ENCODE measurements at places on chromosomes 4 and X.

DNA sequence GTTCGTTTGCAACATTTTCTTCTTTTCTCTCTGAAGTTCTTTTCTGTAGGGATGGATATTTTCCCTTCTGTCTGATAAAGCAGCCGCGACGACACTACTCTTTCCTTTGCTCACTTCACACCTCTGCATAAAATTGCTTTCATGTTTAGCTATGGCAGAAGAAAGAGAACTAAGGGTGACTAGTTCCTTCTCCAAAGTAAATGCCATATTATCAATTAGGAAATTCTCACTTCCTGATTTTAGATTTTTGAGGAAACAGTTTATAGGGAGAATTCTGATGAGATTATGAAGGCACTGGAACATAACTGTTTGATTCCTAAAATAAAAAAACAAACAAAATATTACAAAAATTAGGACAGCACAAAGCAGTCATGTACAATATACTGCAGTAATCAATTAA is 29.2 kb downstream of the FANCB start:
- DNase-seq = no peak

GRCh38 chr4:176653401-176654220 is 139.1 kb downstream of the VEGFC start:
- no peak for DNase-seq

DNA sequence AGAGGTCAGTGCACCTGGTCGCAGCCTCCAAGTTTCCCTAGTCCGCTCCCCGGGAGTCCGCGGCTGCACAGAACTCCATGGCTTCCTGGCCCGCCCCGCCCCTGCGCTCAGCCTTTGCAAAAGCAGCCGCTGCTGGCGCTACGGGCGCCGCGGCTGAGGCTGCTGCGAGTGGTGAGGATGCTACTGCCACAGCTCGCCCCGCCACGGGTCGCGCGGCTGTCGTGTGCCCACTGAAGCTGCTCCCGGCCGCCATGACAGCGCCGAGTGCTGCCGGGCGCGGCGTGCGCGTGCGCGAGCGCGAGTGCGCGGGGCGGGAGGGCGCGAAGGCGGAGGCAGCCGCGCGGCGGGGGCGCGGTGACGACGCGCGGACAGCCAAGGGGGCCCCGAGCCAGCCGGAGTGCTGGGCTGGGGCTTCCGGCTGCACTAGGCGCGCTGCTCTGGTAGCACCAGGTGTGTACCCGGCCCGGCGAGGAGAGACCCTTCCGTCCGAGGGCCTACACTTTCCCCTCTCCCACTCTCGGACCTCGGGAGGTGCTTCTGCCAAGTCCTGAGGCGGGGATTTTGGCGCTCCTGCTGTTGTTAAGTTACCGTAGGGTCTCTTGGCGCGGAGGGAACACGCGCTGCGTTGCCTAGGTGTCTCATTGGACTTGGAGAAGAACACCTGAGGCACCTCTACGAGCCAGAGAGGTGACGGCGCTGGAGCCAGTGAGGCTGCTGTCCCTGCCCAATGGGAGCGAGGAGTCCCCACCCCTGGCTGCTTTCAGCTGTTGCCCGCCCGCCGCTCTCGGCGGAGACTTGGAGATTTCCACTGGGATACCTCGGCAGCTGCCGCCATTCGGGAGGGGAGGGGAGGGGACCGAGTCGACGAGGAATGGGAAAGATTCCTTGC is 619 bp upstream of the LRBA start:
- DNase-seq = peak; percentile 75

DNA sequence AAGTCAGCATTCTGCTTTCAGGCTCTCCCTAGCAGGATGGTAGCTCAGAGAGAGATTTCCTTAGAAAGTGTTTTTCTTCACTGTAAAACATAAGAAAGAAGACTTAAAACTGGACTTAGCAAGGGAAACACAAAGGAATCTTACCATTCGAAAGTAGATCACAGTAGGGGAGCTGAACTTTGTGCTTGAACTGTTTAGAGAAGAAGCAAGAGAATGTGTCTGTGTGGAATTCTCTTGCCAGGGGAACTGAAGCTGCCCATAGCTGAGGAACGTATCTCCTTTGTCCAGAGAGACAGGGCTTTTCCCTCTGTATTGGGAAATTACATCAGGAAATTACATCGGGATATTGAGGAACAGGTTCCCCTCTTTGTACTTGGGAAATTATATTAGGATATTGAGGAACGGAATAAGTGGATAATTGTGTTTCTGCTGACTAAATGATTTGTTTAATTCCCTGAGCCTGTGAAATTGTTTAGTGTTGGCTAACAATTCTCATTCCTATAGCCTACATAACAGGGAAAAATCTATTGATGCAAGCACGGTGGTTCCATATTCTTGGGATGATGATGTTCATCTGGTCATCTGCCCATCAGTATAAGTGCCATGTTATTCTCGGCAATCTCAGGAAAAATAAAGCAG is 21.2 kb downstream of the SRD5A3 start:
- DNase-seq = no peak

- DNase-seq = no peak
Observed at GRCh38 chr4:54513204-54513603, 144.6 kb upstream of the KIT start.

DNA sequence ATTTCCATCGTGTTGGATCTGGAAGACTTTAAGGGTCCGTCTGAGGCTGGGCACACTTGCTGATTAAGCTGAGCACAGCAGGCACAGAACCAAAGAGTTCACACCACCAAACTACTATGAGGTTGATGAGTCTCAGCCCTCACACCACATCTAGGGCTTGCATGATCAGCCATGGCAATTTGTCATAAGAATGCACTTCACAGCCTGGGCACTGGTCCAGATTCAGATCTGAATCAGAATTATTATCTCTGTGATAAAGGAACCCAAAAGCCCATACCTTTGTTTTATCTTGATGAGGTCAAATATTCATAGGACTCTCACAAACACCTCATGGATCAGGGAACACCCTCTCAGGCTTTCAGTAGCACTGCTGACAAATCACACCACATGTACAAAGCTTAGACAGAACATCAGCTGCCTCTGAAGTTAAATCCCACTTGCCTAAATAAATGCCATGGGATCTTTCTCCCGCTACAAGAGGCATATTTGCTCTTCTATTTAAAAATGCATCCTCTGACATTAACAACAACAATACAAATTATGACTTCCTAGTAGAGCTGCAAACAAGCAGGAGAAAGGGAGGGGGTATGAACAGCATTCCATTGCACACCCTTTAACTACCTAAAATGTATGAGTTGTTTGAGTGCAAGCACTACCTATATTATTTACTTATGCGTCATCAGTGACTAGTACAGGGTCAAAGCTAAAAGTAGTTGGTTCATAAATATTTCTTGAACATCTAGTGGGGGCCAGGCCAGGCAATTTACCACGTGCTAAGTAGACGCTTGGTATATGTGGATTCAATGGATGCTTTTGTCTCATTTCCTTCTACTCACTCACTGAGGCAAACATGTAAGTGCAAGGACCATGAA is 186.3 kb upstream of the FGF13 start:
- DNase-seq = no peak

- DNase-seq = peak; percentile 8
Observed at GRCh38 chrX:85611926-85612325, 232.5 kb upstream of the POF1B start.

DNA sequence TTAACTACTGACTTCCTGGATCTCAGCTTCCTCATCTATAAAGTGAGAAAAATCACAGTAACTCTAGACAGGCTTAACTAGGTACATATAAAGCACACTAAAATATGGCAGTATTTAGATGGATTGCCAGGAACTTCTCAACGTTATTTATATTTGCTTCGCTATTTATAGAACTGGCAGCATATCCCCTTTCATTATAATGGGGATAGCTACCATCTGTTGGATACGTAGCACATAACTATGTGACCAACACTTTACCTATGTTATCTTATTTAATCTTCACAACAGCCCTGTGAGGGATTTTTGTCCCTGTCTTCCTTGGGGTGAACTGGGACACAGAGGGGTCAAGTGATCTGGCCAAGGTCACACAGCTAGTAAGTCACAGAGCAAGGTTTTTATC is 64.6 kb downstream of the ENPEP start:
- DNase-seq = peak; percentile 64

GRCh38 chr4:153233761-153234371 is 29.6 kb downstream of the TRIM2 start:
- DNase-seq = peak; percentile 75

GRCh38 chrX:11678158-11678557 is 12.4 kb upstream of the ARHGAP6 start:
- DNase-seq = no peak

DNA sequence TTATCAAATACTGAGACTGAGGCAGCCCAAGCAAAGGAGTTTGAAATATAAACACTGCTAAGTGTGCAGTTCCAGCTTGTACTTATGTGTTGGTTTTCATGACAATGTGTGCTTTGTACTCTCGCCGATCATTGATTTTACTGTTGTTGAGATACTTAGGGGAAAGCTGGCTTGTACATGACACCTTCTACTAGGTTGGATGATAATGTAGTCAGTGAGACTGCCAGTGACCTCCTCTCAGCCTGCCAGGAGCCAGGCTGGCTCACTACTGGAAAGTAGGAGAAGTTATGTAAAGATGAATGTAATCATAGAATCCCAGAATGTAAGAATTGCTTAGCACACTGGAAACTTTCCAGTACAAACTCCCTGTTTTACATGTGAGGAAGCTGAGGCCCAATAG is 132.0 kb downstream of the AFF2 start:
- no peak for DNase-seq

DNA sequence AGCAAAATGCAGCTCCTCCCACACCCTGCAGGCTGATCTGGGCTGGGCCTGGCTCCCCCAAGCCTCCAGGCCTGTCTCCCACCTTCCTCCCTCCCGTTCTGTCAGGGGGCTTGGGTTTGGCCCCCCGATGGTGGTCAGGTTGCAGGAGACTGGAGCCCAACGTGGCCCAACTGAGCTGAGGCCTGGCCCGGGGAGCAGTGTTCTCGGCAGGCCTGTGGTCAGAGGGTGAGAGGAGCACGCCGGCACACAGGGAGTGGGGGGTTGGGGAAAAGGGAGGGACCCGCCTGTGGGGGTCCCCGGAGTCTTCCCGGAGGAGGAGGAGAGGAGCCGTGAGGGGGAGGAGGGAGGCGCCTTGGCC is 43.2 kb upstream of the NKX1-1 start:
- DNase-seq = no peak

DNA sequence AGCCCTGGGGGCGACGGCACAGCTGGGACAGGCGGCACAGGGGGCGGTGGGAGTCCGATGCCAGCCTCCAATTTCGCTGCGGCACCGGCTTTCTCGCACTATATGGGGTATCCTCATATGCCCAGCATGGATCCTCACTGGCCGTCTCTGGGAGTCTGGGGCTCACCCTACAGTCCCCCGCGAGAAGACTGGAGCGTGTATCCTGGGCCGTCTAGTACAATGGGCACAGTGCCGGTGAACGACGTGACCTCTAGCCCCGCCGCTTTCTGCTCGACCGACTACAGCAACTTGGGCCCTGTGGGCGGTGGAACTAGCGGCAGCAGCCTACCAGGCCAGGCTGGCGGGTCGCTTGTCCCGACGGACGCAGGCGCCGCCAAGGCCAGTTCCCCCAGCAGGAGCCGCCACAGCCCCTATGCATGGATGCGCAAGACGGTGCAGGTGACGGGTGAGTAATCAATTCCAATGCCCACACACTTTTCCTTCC is 500 bp downstream of the CDX4 start:
- DNase-seq = no peak

- no peak for DNase-seq
Observed at GRCh38 chr4:39609454-39609931, 29.2 kb downstream of the SMIM14 start.

DNA sequence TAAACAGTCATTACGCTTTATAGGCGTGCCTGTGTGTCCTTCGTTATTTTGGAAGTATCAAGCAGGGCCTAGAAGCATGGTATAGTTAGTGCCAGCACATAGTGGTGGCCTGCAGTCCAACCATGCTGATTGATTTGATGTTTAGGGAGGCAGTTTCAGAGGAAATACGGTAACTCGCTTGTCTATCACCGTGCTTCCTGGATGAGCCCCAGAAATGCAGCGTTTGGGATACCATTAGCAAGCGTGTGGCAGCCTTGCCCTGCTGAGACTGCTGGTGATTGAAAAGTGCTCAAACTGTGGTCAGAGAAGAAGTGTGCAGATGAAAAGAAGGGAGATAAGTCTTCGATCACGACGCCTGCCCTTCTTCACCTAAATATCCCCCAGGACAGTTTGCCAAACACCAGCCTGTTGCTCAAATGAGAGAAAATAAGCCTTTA is 158.4 kb downstream of the CHIC2 start:
- peak; percentile 71 for DNase-seq

GRCh38 chr4:60805500-60806313 is 394.4 kb upstream of the ADGRL3 start:
- DNase-seq = no peak

DNA sequence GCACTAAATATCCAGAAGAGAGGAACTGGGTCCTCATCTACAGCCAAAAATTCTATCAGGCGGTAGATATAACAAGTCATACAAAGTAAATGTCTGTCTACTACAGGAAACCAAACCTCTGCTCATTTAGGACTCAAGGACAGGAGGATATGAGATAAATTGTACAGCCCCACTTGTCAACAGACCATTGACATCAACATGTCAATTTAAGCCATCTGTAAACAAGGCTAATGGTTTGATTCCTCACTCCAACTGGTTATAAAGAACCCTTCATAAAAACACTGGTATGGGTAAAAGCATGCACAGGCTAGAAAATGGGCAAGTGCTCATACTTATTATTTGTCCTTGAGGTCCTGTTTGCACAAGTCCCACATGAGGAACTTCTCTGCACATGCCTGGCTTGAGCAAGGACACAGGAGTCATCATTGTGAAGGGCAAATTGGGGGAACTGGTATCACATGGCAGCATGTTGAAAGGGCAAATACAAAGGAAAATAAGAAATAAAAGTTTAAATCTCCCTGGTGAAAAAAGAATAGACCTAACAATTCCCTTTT is 13.2 kb downstream of the RTL8B start:
- DNase-seq = no peak

DNA sequence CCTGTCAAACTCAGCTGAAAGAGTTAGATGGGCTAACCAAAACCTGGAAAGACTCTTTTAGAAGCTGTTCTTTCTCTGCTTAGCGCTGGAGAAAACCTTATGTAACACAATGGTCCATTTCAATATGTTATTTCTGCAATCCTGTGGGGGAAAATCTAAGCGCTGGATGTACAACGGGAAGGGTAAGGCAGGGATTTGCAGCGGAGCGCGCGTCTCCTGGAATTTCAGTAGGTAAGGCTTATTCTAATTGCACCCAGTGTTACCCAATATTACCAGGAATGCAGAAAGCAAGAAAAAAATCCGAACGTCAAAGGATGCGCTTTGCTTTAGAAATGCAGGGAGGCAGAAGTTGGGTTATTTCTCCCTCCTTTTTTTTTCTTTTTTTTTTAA is 2.0 kb downstream of the HS3ST1 start:
- no peak for DNase-seq

DNA sequence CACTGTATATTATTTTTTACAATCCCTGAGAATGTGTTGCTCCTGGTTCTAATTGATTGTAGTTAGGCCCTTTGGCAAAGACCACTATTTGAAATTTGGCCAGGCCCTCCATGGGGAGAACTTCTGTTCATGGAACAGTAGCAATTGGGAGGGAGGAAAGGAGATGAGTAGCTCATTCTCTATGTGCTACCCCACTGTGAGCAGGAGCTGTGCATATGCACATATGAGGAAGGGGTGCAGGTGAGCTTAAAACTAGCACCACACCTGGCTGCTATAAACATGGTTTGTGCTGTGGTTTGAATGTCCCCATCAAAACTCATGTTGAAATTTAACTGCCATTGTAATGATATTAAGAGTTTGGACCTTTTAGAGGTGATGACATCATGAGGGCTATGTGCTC is 1483.2 kb downstream of the PCDH7 start:
- DNase-seq = no peak

All from lung microvascular endothelial cell (primary cell).